ENCODE measurements at places on chromosomes 3 and 15.

DNA sequence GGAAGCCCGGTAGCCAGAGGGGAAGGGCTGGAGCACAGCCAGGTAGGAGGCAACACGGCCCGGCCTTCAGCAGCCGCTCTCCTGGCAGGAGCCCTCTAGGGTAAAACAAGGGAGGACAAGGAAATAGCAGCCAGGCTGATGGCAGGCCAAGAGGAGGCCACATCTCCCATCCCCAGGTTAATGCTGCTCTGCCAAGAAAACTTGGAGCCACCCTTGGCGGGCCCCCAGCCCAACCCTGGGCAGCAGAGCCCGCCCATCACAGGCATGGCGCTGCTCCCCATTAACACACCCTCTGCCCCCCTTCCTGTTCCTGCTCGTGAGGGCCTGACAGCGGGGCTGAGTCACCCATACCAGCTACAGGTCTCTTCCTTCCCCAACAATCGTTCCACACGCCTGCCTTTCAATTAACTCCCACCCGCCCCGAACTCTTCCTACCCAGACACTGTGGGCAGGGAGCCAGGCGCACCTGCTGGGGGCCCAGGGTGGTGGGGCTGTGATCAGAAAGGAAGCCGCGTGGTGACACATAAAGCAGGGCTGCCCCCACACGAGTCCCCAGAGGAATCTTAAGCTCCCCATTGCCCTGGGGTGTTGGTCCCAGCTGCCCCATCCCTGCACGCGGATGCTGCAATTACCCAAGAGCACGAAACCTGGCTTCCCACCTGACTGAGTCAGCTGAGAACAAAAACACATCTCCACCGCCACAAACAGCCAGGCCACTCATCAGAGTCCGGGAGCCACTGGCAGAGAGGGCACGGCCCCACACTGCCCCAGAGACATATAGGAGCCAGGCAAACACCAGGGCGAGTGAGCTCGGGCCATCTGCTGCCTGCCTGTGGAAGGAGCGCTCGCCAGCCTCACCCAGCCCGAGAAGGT lies at the start of gene C15orf62:
Gene C15orf62 (plus strand): TSS at position 707 of the 873 bp plus-strand sequence. CDS start 516 bp downstream, outside the sequence.
- peak; percentile 80 for DNase-seq

- peak; percentile 12 for DNase-seq
These were observed 10.7 kb downstream of the GCNT3 start for GRCh38 chr15:59622289-59622688.

- no peak for DNase-seq
These were observed 147.5 kb downstream of the AKAP13 start for GRCh38 chr15:85527895-85528294.

GRCh38 chr3:147409143-147410115 lies at the start of gene ZIC1:
Gene ZIC1 (plus strand): TSS chr3:147409365. CDS start chr3:147410113, 748 bp downstream.
- no peak for DNase-seq

DNA sequence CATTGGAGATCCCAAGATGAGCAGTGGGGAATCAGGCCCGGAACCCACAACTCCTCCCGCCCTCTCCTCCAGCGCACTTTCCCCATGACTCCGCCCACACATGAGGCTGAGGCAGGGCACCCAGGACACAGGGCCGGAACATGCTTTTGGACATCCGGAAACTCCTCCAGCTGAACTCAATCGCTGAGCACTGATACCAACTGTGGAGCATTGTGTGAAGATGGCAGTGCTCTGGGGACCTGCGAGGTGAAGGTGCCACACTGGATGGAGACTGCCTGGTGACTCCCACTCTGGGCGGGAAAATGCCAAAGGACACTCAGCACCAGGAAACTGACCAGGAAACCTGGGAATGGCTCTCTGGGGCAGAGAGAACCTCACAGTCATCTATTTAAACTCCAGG lies 189.1 kb downstream of the FAM43A start:
- DNase-seq = no peak

DNA sequence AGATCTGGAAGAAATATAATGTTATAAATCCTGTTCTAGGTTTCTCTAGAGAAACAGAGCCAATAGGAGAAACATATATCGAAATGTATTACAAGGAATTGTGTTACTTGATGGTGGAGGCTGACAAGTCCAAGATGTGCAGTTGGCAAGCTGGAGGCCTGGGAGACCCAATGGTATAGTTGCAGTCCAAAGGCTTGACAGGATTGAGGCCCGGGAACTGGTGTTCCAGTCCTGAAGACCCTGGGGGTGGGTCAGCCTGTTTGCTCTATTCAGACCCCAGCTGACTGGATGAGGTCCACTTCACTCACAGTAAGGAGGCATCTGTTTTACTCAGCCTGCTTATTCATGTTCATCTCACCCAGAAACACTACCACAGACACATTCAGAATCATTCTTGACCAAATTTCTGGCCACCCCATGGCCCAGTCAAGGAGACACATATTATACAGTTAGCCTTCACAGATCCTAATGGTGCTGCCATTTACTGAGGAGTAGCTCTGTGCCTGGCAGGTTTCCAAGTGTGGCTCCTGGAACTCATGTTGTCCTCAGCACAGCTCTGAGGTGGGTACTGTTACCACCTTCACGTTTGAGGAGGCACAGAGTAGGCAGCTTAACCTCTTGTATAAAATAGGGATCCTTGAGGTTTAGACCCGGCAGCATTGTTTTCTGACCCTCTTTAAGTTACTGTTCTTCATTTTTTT lies 3.7 kb downstream of the TRAK1 start:
- DNase-seq = no peak

- no peak for DNase-seq
These were observed 500.1 kb upstream of the CFAP20DC start for GRCh38 chr3:59549962-59550361.

GRCh38 chr15:68025835-68026424 lies 28.2 kb upstream of the PIAS1 start:
- no peak for DNase-seq

GRCh38 chr3:112687616-112688015 lies 46.7 kb upstream of the CCDC80 start:
- no peak for DNase-seq

DNA sequence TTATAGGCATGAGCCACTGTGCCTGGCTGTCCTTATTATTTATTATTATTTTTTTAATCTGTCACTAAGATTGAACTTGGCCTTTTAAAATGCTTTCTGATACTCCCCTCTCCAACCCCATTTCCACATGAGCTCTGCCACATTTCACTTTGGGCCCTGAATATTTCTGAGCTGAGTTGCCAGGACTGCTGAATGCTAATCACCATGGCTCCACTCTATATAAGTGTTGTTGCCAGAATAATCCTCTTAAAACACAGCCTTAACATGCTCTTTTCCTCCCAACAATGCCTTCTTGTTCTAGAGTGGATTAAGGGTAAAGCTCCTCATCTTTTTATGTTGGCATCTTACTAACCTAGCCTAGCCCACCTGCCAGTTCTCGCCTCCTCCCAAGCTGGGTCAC lies 124.4 kb downstream of the PDZRN3 start:
- no peak for DNase-seq

GRCh38 chr3:177842302-177842701 lies 645.0 kb upstream of the TBL1XR1 start:
- no peak for DNase-seq

Data from stimulated activated CD8-positive, alpha-beta memory T cell treated with anti-CD3 and anti-CD28 coated beads, Interleukin-7, amount 100 ng/mL, for 4 hours (primary cell).